ENCODE measurements at places on chromosomes 4 and X.

DNA sequence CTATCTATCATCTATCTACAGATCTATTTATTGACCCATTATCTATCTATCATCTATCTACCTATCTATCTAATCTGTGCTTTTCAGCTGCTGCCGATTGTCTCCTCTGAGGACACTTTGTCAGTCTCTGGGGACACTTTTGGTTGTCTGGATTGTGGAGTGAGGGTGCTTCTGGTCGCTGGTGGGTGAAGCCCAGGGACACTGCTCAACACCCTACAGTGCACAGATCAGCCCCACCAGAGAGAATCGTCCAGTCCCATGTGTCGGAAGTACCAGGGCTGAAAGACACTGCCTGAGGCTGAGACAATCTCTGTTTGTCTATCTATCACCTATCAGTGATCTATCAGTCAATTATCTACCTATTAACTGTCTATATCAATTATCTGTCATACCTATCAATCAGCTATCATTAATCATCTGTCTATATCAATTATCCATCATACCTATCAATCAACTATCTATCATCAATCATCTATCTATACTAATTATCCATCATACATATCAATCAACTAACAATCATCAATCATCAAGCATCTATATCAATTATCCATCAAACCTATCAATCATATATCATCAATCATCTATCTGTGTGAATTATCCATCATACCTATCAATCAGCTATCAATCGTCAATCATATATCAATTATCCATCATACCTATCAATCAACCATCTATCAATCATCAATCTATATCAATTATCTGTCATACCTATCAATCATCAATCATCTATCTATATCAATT is 70.0 kb upstream of the PPP2R3B start:
- no peak for DNase-seq

DNA sequence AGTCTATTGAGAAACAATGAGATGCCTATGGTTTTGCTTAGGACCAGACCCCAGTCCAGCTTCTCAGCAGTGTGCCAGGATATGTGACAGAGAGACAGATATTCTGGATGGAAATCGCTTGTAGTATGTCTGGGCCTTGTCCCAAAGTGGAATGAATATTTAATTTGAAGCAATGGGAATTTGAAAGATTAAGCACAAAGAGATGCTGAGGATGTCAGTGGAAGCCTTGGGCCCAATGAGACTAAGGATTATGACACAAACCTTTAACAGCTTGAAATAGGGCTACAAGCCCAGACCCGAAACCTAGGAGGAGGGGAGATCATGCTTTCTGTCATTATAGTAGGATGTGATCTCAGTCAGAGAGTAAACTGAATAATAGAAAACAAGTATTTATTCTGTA is 459.2 kb downstream of the FAT4 start:
- no peak for DNase-seq

GRCh38 chr4:148632476-148632875 is 190.3 kb upstream of the NR3C2 start:
- DNase-seq: no peak

DNA sequence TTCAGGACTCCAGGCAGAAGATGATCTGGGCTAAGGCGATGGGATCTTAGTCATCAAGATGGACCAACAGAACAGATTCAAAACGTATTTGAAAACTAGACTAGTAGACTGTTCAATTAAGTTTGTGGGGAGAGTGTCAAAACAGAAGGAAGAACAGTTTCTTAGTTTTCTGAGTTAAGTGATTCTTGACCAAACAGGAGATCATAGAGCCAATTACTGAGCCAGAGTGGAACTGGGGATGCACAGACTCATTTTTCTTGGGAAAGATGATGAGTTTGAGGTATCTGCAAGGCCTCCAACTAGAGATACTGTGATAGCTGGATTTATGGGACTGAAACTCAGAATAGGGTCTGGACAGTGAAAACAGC is 119.5 kb downstream of the REELD1 start:
- no peak for DNase-seq

GRCh38 chrX:41275661-41276609 is 58.0 kb upstream of the DDX3X start:
- peak; percentile 26 for DNase-seq

- peak; percentile 57 for DNase-seq
Measured at GRCh38 chrX:39772057-39772832, 325.5 kb downstream of the BCOR start.

- DNase-seq: no peak
Measured at GRCh38 chr4:102352781-102353180, 7.5 kb upstream of the SLC39A8 start.

DNA sequence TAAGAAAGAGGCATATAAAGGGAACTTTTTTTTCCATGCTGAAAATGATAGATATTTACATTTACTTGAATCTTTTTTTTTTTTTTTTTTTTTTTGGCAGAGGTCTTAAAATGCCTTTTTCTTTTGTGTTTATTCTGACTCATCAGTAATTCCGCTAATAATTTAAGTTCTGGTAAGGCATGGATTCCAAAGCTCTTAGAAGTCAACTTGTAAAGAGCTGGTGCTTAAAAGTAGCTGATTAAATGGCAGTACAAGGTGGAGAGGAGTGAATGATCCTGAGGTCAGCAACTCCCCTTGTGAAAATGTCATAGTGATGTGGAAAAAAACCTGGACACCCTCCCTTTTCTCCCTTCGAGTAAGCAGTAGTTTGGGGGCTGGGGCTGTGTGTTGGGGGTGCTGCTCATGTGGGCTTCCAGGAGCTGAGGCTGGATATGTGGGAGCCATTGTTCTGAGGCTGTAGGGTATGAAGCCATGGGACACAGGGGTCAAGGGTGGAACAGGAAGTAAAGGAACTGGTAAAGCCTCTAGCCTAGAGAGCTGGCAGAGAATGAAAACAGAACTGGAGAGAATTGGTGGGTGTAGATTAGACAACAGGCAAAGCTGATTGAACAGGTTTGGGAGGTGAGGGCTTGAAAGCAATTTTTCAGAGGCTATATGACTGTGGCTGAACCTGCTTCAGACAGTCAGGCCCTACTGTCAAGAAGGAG is 41.0 kb upstream of the PITX2 start:
- DNase-seq: no peak

- no peak for DNase-seq
Measured at GRCh38 chr4:813900-814299, 12.0 kb downstream of the CPLX1 start.

GRCh38 chr4:88286897-88287296 is 2.5 kb upstream of the PPM1K start:
- no peak for DNase-seq

- DNase-seq: no peak
Measured at GRCh38 chr4:41880022-41880837, 55.0 kb upstream of the TMEM33 start.

- no peak for DNase-seq
Measured at GRCh38 chr4:127006446-127006877, 626.3 kb upstream of the INTU start.

DNA sequence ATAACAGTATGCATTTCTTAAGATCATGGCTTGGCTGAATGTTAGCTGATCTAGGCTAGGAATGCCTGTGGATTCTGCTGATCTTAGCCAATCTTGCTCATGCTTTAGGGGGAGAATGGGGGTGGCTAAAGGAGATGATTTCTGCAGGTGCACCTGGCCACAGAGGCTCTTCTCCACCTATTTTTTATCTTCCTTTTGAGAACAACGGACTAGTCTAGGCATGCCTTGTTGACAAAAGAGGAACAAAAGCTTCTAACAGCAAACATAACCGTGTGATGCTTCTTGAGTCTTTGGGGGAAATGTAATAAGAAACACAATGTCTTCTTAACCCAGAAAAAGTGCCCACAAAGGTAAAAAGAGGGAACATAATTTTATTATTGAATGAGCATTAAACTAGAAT is 743.5 kb downstream of the ARAP2 start:
- no peak for DNase-seq

- no peak for DNase-seq
Measured at GRCh38 chr4:117549524-117549923, 464.1 kb upstream of the TRAM1L1 start.

DNA sequence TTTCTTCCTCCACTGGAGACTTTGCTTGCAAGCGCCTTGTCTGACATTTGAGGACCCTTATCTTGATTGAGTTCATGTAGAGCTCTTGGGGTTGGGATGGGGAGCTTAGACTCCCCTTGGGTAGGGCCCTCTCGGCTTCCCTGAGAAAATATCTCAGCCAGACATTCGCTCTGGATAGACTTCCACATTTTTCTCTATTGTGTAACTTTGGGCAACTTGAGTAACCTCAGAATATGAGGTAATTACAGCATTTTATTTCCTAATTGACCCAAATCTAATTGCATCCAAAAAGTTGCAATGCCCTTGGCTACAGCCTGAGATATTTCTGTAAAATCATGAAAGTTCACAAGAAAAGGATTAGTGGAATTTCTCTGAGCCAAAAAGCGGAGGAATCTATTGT is 102.8 kb upstream of the MXRA5 start:
- no peak for DNase-seq

GRCh38 chr4:99417125-99417524 is 18.0 kb downstream of the ADH7 start:
- no peak for DNase-seq

DNA sequence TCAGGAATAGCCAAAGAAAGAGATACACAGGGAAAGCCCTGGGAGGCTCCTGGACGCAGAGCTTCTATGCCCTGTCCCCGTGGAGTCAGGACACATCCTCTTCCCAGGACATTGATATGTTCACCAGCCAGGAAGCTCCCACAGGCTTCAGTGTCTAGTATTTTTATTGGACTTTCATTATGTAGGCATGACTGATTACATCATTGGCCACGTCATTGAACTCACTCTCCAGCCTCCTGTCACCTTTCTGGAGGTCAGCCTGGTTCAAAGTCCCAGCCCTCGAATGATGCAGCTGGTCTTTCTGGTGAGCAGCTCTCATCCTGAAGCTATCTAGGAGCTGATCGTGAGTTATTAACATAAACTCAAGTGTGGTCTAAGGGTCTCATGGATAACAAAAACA is 104.1 kb downstream of the CPEB2 start:
- no peak for DNase-seq

DNA sequence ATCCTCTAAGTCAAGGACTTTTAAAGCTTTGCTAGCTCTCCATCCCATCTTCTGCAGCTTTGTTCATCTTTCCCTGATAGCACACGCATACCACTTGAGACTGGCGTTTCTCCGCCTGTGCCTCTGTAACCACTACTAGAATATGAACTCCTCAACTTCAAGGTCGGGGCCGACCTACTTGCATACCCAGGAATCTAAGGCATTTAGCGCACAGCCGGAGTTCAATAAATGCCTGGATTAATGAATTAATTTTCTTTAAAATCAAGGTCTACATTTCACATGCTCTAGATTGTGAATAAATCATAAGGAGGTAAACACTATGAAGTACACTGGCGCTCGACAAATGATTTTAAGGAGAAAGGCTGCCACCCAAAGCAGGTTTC is 89.3 kb downstream of the HNRNPD start:
- DNase-seq: no peak

GRCh38 chr4:63211776-63212479 is 1197.3 kb downstream of the TECRL start:
- no peak for DNase-seq

DNA sequence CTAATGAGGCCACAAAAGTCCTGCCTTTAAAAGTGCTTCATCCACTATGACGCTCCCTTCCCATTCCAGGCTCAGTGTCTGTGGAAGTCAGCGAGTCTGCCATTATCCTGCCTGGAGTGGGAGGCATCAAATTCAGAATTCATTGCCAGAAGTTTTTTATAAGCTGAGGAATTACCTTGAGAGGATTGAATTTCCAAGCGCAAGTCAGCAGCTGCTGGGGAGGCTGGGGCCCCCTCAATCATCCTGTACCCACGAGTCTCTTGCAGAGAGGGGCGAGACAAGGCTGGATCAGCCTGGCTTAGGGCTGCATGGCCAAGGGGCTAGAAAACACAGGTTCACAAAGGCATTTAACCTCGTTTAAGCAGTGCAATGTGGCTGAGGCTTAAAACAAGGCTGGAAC is 170.5 kb upstream of the NOCT start:
- DNase-seq: no peak

DNA sequence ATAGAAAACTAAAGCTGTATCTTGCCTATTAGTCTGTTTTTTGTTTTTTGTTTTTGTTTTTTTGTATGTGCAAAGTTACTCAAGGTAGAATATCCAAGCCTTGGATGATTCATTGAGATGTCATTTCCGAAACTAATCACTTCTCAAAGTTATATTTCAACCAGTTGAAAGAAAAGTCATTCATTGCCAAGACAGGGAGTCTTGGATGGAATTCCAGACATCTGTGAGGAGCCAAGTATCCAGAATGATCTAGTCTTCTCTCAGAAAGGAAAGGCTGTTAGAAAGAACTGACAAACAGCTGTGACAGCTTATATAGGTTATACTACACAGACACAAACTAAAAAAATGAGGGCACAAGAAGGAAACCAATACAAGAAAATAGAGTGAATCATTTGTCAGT is 141.1 kb upstream of the NDST3 start:
- DNase-seq: no peak

DNA sequence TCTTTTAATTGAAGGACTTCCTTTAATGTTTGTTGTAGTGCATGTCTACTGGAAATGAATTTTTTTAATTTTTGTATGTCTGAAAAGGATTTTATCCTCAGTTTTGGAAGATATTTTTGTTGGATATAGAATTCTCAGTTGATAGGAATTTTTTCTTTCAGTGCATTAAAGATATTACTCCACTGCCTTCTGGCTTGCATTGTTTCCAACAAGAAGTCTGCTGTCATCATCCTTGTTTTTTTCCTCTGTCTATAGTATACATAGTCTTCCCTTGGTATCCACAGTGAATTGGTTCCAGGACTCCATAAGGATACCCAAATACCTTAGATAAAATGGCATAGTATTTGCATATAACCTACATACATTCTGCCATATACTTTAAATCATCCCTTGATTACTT is 33.5 kb downstream of the SCD5 start:
- DNase-seq: no peak

DNA sequence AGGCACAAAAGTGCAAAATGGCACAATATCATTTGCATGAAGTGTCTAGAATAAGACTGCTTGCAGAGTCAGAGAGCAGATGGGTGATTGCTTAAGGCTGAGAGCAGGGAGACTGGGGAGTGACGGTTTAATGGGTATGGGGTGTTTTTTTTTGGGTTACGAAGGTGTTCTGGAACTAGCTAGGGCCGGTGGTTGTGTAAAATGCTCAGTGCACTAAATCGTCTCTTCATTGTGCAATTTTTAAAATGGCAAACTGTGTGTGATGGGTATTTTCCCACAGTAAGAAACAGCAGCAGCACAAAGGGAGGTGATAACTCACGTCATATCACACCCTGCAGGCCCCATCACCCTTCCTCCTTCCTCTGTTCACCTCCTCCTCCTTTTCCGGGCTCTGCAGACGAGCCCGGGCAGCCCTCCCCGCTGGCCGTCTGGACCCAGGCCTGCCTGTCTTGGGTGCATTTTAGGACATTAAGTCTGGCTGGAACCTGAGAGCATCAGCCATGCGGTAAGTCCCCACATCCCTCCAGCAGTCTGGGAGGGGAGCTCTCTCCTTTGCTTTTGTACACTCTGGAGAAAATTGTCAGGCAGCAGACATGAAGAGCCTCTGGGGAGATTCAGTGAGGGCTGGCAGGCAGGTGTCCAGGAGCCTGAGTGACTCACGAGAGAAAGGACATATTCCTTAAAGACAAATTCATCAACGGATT is 42.7 kb downstream of the ASMT start:
- no peak for DNase-seq

GRCh38 chr4:15526924-15527592 is 57.4 kb downstream of the CC2D2A start:
- no peak for DNase-seq

Measured in stimulated activated CD4-positive, alpha-beta T cell treated with anti-CD3 and anti-CD28 coated beads, Interleukin-1b, Interleukin-23, amount 100 ng/mL, for 24 hours (primary cell).